ENCODE measurements at places on chromosomes 12 and 14.

- no peak for DNase-seq
Observed at GRCh38 chr12:58253663-58254062, 312.3 kb downstream of the ATP23 start.

GRCh38 chr12:112988224-112988623 lies 9.9 kb downstream of the OAS2 start:
- peak; percentile 42 for DNase-seq

DNA sequence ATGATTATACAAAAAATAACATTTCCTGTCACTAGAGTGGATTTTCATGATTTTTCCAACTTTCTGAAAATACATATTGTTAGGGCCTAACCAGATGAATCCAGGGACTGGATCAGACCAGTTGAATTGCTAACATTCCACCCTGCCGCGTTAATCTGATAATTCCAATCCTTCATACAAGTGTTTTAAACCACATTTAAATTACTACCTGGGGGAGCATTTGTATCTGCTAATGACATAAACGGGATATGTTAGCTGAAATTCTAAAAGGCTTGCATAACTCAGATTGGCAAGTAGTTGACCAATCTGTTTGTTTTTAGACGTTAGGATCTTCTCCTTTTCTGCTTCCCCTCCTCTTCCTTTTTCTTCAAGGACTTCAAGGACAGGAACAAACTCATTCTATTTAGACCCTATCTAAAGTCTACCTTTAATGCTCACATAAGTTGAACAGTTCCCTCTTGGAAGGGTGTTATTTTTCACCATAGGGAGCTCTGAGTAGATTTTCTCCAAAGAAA lies 239.0 kb downstream of the ADAMTS20 start:
- peak; percentile 21 for DNase-seq

DNA sequence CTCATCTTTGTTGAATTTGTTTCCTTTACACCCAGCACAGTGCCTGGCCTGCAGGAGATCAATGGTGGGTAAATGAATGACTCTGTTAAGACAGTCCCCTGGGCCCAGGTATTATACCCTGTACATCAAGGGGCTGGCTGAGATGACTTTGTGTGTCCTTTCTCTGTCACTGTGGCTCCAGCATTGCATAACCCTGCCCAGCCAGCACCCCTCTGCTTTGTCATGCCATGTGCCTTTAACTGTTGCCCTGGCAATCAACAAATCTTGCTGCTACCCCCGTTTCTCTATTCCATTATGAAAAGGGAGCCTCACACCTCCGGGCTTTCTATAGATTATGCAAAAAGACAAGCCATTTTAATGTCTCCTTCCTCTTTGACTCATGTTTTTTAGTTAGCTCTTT lies 7.6 kb upstream of the FLVCR2 start:
- peak; percentile 1 for DNase-seq

DNA sequence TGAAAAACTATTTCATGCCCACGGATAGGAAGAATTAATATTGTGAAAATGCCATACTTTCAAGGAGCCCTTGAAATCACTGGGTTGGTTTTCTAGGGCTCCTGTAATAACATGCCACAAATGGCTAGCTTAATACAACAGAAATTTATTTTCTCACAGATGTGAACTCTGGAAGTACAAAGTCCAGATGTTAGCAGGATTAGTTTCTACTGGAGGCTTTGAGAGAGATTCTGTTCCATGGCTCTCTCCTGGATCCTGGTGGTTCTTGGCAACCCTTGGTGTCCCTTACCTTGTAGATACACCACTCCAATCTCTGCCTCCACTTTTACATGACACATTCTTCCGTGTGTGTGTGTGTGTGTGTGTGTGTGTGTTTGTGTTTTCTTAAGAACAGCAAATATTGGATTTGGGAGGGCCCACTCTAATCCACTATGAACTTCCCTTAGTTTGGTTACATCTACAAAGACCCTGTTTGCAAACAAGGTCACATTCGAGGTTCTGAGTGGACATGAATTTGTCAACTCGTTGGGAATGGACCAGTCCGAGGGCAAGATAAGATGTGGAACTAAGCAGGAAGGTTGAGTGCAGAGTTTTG lies 381.1 kb downstream of the IPO8 start:
- DNase-seq: no peak

- DNase-seq: no peak
Observed at GRCh38 chr12:202081-202731, 11.8 kb downstream of the SLC6A12 start.

DNA sequence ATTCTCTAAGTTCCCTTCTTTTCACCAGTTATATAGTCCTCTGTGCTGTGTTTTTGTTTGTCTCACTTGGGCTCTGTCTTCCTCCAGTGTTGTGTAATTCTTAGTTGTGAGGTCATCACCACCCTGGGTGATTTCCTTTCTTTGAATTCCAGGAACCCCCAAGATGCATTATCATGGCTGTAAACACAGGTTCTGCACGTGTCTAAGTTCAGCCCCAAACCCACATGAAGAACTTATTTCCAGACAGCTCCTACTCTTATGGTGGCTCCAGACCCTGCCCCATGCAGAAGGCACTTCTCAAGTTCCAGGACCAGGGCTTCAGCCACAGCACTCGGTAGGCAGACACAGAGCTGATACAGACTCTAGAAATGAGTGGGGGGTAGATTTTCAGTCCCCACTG lies 560.5 kb downstream of the BCL11B start:
- DNase-seq: peak; percentile 2

DNA sequence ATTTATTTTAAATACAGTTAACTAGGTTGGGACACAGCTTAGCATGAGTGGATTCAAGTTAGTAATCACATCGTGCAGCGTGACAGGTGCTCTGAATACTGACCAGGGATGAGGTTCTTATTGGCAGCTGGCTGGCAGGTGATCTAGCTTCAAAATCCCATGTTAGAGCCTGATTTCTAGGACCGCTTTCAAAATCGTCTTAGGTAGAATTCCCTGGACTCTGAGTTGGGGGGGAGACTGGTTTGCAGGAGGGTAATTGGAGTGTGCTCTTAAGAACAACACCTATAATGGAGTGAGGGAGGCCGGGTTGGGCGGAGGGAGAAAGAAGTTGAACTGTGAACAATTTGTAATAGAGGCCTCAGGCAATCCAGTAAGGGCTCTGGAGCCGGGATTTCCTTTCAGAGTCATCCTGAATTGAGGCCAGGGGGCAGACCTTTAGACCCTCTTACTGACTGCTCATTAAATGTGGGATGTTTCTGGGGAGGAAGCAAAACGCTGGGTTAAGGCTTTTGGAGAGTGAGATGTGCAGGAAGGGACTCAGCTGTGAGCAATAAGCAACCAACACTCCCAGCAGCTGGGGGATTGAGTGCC lies 874 bp upstream of the YARS2 start:
- no peak for DNase-seq

DNA sequence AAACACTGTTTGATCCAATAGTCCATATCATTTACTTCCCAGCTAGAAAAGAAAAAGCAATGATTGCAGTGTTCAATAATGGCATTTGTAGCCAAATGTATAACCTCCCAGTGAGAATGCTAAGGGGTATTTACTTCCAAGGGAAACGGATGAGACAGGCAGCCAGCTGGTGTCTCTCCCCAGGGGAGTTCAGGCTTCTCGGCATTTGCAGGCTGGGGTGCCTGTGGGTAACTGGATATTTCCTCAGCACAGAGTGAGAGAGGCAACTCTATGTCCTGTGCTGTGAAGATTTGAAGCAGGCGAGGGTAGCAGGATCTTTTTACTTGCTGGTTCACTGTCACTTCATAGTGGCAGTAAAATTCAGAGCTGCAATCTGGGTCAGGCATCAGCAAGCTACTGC lies 1455.6 kb upstream of the TMEM132C start:
- no peak for DNase-seq

DNA sequence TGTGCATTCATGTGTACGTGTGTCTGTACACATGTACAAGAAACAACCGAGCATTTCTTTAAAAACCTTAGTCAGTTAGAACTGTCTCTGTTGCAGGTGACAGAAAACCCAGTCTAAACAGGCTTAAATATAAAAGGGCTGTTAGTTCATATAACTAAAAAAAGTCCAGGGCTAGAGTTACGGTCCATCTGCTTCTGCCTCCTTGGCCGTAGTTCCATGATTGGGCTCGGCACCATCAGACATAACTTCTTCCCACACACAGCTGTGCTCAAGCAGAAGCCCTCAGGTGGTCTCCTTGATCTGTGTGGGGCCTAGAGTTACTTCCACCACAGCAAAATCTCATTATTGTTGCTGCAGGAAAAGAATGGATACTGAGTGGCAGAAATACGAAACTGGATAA lies 34.6 kb downstream of the CKB start:
- no peak for DNase-seq

DNA sequence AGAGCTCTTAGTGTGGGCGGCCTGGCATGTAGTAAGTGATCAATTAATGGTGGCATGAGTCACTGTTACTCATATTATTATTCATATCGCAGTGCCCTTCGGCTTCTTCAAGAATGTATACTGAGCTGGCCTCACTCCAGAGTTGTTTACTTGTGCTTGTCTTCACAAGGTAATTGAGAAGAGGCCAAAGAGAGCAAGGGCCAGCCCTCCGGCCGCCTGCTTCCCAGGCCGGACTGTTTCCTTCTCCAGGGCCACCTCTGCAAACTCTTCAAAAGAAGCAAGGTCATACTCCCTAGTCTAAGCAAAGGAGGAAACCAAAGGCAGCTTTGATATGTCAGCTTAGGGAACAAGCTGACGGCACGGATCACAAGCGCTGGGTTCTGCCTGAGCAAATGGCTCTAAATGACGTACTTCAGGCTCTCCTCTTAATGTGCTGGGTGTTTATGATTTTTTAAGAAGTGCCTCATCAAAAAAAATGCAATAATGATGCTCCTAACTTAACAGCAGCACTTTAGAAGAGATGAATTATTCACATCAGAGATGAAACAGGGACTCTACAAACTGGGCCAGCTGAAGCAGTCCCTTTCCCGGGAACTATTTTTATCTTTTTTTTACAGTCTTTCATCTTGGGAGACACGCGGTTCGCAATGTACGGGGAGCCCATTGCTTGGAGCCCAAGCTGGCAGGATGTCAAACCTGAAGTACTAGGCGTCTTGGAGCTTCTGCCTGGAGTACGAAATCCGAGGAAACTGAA lies 65.6 kb upstream of the DLK1 start:
- no peak for DNase-seq

- no peak for DNase-seq
Observed at GRCh38 chr14:70282666-70283065, 76.8 kb downstream of the COX16 start.

DNA sequence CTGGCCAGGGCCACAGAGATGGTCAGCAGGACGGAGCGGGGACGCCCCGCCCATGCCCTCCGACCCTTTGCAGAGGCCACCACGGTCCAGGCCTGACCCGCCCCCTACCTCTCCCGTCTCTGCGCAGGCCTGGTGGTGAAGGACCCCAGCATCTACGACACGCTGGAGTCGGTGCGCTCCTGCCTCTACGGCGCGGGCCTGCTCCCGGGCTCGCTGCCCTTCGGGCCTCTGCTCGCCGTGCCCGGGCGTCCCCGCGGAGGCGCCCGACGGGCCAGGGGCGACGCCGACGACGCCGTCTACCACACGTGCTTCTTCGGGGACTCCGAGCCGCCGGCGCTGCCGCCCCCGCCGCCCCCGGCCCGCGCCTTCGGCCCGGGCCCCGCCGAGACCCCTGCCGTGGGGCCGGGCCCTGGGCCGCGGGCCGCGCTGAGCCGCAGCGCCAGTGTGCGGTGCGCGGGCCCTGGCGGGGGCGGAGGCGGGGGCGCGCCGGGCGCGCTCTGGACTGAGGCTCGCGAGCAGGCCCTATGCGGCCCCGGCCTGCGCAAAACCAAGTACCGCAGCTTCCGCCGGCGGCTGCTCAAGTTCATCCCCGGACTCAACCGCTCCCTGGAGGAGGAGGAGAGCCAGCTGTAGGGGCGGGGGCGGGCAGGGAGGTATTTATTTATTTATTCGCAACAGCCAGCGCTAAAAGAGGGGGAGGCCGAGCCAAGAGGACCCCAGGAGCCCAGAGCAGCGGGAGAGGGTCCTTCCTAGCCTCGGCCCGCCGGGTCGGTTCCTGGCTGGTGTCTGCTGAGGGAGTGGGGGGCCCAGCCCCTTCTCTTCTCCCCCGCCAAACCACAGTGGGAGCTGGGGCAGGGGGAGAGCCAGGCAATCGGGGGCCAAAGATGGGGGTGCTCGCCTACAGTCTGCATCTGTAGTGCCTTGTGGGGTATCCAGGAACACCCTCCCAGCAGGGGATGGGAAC lies 8.1 kb downstream of the TAMALIN start:
- DNase-seq: no peak

GRCh38 chr12:55935738-55936151 lies 4.8 kb downstream of the DGKA start:
- no peak for DNase-seq

- no peak for DNase-seq
Observed at GRCh38 chr12:113805673-113806072, 160.5 kb downstream of the RBM19 start.

DNA sequence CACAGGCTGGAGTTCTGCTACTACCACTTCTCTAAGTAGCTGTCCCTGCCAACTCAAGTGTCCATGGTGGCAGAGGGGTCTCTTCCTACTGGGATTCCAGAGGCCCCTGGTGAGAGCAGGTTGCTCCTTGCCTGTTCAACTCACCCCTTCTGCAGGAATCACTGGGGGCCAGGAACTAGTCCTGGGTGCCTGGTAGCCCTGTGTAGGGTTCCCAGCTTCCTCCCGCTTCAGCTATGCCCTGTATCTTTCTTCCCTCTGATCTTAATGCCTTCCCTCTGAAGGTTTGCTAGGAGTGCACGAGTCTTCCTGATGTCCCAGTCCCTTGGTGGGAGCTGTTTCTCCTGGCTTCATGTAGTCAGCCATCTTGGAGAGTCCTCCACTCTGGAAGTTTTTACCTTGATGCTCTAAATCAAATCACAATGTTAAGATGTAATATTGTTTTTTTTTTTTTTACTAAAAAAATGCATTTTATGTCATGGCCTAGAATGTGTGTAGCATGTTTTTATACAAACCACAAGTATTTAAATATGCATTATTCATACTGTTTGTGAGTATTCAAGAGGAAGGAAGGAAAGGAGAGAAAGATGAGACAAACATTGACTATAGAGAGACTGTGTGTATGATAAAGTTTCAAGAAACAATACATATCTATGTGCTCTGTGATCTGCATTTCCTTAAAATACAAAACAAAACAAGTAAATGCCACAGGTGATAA lies 54.7 kb downstream of the FRS2 start:
- no peak for DNase-seq

- peak; percentile 87 for DNase-seq
Observed at GRCh38 chr12:75705749-75706711, 194.6 kb upstream of the KRR1 start.

DNA sequence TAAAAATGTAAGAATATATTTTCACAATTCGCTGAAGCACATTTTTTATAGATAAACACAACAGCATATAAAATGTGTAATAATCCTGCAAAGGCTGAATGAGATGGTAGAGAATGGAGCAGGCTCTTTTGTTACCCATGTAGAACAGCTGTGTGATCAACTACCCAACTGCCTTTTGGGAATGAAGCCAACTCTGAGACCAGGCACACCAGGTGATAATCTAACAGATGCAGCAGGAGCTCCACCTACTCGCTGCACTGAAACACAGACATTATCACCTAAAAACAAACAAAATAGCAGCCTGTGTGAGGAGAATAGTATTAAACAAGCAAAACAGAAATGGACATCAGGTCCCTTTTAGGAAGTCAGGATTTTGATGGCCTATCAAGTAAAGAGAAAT lies 183.3 kb downstream of the CCDC59 start:
- DNase-seq: peak; percentile 50
